Foreskin fibroblast (primary cell): ENCODE measurements at places on chromosomes 3 and 15.

DNA sequence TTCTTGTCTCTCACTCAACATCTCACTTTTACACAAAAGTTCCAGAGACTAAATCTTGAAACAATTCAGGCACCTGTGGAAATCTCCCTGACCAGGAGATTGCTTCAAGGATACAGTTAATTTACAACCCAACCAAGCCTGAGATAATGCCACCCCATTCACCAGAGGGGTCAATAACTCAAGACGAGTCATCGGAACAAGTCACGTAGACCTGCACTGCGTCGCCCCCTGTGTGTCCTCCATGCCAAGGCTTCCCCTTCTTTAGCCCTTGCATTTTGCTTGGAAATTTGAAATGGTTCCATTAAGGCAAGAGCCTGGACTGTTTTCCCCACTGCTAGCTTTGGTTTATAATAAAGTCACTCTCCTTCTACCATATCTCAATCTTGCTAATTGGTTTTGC lies 129.0 kb upstream of the NEO1 start:
- DNase-seq: no peak

DNA sequence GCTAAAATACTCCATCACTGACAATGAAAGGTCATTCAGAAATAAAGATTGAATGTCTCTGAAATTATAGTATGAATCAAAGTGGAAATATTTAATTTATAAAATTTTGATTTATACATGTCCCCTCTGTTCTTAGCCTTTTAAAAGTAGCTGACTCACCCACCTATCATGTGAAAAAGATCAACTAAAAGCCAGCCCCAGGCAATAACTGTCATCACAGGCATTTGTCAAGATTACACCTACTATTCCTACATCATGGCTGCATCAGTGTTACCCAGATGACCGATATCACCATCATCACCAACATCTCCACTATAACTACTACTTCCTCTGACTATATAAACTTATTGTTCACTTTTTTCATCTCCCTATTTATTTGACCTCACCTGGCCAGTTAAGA lies 14.3 kb upstream of the PIK3R4 start:
- peak; percentile 16 for DNase-seq

GRCh38 chr3:67292356-67293121 lies 294.4 kb downstream of the KBTBD8 start:
- peak; percentile 10 for DNase-seq

DNA sequence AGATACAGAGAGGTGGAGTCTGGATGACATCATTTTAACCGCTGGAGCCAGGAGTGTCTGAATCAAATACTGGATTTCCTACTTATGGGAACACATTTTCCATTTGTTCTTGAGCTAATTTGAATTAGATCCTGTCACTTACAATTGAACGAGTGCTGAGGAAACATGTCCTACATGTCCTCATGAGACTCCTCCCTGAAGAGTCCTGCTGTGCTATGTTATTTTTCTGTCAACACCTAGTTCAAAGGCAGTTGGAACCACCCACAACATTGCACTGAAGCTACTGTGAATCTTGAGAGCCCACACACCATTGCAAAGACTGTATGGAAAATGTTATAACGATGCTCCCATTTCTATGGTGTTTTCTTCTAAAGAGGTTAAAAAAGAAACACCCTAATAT lies 123.5 kb upstream of the CRBN start:
- DNase-seq: no peak

GRCh38 chr15:92092289-92093105 lies 239.0 kb downstream of the SLCO3A1 start:
- DNase-seq: no peak

GRCh38 chr3:49465270-49466034 lies 4.6 kb upstream of the DAG1 start:
- no peak for DNase-seq

DNA sequence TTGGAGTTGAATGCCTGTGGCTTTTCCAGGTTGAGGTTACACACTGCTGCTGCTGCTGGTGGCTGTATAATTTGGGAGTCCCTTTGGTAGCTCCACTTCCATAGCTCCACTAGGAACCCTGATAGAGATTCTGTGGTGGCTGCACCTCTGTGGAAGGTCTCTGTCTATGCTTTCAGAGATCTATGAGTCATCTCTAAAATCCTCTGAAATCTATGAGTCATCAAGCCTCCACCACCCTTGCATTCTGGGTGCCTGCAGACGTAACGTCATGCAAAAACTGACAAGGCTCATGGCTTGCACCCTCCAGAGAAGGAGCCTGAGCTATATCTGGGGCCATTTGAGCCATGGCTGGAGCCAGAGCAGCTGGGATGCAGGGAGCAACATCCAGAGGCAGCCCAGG lies 1037.0 kb upstream of the CFAP20DC start:
- no peak for DNase-seq

- no peak for DNase-seq
Observed at GRCh38 chr3:170159459-170159858, 22.1 kb downstream of the PHC3 start.

DNA sequence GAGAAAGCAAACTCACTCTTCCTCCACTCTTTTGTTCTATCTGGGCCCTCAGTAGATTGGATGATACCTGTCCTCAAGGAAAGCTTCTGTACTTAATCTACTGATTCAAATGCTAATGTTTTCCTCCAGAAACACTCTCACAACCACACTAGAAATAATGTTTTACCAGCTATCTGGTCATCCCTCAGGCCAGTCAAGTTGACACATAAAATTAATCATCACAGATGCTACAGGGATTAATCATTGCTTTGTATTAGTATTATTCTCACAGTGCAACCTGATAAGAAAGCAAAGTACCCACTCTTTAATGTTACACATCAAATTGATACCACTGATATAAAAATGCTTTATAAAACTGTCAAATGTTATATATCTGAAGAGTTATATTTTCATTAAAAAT lies 52.9 kb upstream of the ARL6 start:
- no peak for DNase-seq

GRCh38 chr3:100779480-100779879 lies 70.2 kb downstream of the TFG start:
- DNase-seq: no peak

- DNase-seq: peak; percentile 33
Observed at GRCh38 chr15:51195459-51195858, 100.8 kb upstream of the TNFAIP8L3 start.

DNA sequence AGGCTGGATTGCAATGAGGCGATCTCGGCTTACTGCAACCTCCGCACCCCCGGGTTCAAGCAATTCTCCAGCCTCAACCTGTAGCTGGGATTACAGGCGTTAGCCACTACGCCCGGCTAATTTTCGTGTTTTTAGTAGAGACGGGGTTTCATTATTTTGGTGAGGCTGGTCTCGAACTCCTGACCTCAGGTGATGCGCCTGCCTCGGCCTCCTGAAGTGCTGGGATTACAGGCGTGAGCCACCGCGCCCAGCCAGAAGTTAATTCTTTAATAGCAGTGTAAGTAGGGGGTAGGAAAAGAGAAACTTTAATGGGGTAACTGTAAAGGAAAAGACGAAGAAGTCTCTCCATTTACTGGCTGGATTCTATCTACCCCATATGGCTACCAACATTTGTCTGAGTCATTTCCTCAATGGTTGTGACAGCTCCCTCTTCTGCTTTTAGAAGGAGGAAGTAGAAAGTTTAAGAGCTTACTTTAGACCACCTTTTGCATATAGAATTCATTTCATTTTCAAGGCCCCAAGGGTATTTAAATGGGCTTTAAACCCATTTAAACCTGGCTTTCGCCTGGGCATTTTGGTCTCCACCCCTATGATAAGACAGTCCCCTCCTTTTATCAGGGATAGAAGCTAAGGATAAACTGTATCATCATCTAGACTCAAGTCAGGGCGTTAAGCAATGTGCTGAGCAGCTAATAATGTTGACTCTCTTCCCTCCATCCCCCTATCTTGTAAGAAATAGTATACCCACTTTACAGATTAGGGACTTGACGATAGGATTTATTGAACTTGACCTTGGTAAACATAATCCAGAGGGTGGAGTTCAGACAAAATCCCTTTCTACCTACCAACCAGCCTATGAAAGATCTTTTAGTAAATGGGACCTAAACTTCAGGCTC lies 1.1 kb upstream of the CDV3 start:
- peak; percentile 51 for DNase-seq

- peak; percentile 58 for DNase-seq
Observed at GRCh38 chr3:179149406-179149867, 1.3 kb downstream of the PIK3CA start.

DNA sequence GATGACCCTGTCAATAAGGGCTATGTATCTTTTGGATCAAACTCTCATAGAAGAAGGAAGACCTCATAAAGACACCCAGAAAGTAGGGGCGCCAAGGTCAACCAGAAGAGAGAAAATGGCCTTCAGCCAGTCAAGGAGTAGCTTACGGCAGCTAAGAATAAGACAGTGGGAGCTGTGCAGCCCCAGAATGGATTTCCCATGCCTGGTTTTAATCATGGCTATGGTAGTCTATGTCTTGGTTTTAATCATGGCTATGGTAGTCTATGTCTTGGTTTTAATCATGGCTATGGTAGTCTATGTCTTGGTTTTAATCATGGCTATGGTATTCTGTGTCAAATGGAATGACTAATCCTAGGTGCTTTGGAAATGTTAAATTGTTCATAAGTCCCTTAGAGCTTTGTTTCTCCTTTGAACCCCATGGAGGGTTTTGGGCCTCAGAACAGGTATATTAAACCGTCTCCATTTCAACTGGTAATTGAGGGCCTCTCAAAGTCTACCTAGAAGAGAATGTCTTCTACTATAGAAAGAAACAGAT lies 742.0 kb upstream of the CFAP20DC start:
- DNase-seq: no peak

DNA sequence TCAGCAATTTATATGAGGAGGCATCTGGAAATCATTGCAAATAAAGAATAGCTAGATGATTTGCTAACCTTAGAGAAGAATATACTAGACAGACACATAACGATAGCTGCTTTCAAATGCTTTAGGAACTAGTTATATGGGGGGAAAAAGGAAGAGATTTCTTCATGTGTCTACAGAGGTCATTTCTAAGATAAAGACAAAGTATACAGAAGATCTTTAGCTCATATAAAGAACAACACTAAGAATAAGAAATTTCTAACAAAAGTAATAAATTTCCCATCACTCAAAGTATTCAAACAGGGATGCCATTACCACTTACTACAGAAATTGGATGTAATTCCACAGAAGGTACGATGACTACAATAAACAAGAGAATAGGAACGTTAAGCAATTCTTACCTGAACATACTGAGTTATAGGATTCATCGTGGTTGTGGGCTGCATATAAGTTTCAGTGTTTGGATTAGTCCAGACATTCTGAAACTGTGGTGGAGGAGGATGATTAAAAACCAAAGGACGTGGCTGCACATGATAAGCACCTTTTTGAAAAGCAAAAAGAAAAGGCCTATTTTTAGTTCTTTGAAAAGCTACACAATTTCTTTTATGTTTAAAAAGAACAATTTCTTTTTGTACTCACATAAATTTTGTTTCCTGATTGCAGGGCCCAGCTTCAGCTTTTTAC lies 8.7 kb downstream of the DAZL start:
- no peak for DNase-seq

DNA sequence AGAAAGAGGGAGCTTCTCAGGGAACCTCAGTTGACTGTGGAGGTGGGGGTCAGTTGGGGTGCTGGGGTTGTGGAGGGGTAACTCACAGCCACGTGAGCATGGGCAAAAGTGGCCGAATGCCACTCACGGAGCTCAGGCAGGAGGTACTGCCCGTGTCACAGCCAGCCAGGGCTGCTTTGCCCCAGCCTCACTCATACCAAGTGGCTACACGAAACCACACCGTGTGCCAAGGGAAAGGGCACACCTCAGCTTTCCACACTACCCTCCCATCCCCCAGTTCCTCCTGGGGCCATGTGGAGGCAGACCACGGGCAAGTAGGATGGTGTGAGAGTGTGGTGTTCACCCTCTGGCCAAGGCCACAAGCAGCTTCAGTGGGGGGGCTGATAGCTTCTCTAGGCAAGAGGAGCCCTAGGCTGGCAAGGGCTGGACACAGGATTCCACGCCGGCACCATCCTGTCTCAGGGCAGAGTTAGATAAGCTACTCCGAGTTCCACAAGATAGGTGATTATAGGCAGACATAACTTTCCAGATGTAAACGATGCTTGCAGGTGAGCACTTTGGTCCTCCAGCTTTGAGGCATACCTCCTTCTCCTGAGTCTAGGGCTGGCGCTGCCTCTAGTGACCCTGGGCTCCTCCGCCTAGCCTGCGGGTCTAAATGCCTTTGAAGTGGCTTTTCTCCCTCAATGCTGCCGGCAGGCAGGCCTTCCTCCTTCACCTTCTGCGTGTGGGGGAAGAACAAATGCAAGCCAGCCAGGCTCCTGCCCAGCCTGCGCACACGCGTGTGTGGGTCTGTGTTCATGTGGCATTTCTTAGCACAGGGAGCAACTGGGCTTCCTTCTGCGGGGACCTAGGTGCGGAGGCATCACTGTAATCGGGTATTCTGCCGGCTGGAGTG lies 25.0 kb downstream of the RGMA start:
- DNase-seq: no peak

DNA sequence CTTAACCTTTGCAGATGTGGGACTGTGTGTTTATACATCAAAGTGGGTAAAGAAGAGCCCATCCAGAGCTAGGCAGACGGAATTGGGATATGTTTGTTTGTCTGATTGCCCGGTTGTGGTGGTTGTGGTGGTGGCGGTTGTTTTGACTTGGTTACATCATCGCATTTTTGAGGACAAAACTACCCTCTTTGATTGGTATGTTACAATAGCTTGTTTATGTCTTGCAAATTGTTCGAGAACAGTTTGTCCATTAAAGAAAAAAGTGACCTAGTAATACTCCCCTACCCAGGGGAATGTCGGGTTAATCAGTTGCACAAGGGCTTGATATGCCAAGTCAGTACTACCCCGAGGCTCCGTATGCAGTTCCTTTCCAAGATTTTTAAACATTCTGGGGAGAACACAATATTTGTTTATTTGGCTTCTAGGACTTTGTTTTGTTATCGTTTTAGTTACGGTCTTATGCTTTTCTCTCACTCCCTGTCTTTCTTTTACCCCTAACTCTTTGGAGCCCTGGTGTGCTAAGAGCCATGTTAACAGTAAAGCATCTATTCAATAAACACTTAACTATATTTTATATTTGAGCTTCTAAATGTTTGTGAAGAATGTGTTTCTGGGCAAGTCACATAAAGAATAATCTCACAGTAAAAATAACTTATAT lies 315.4 kb downstream of the LPP start:
- peak; percentile 75 for DNase-seq

GRCh38 chr15:29226436-29227208 lies 43.0 kb downstream of the NSMCE3 start:
- DNase-seq: peak; percentile 3

DNA sequence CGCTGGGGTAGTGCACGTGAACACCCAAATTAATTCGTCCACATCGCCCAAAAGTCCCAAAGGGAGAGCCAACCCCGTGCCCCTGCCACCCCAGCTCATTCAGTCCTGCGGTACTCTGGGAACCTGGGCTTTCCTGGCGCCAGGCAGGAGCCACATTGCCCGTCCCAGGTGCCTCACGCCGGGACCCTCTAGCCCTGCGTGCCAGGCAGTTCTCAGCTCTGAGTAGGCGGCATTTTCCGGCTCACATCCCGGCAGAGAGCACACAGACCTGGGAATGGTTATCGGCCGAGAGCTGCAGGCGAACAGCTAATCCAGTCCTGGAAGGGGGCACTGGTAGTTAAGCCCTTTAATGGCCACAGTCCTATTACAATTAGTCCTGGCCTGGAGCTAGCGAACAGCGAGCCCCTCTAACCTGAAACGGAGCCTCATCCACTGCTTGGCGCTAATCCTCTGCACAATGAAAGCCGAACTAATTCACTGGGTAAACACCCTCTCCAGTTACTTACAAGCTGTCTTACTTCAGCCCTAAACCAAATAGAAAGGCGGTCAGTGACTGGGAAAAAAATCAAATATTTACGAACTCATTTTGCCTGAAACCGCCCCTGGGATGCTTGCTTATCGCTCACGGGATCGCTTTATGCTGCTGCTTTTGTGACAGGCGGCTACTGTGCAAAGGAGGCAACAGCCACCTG lies 254.6 kb upstream of the SOX14 start:
- no peak for DNase-seq

GRCh38 chr3:160686955-160687535 lies 10.1 kb downstream of the ARL14 start:
- peak; percentile 41 for DNase-seq
